Activated CD4-positive, alpha-beta T cell treated with anti-CD3 and anti-CD28 coated beads, Interleukin-2, amount 10 ng/mL, durations not matched to agents 7 days and 5 days (primary cell): ENCODE measurements at places on chromosomes 6 and 20. TPM values are rescaled to one million over a fixed set of nuclear protein-coding genes. Genes with fewer than 3 reads are reported as not detected.

Gene GABRR1
- not detected for total RNA-seq

Gene GSTA2
- total RNA-seq: not detected

Gene PTGIS
- total RNA-seq: 0.62 TPM

Gene HLA-DMB
- total RNA-seq: 8.1 TPM

Gene ADGRB3
- total RNA-seq: not detected

Gene WFDC5
- total RNA-seq: not detected

Gene BTNL2
- not detected for total RNA-seq

Gene TSPO2
- total RNA-seq: not detected

Gene OXT
- not detected for total RNA-seq

Gene SLC22A7
- not detected for total RNA-seq

Gene TREML4
- not detected for total RNA-seq

Gene CCN2
- not detected for total RNA-seq

Gene MDFI
- total RNA-seq: not detected

Gene RALGAPB
- total RNA-seq: 31.1 TPM

Gene MTHFD1L
- total RNA-seq: 40.6 TPM

Gene DOK5
- total RNA-seq: not detected

Gene LZTS3
- 0.65 TPM for total RNA-seq

Gene BCAS4
- 7.4 TPM for total RNA-seq

GRCh38 chr6:29236060-29236459 is 65.4 kb downstream of the OR2J2 start:
- no peaks in the 10 kb centered on the region for H3K4me1 ChIP-seq
- H3K27me3 ChIP-seq: peaks cover 12% of the 10 kb centered on the region
- H3K4me3 ChIP-seq: no peak overlapping the region
- H3K27ac ChIP-seq: peak overlapping the region; percentile 26
- H3K36me3 ChIP-seq: no peaks in the 10 kb centered on the region

DNA sequence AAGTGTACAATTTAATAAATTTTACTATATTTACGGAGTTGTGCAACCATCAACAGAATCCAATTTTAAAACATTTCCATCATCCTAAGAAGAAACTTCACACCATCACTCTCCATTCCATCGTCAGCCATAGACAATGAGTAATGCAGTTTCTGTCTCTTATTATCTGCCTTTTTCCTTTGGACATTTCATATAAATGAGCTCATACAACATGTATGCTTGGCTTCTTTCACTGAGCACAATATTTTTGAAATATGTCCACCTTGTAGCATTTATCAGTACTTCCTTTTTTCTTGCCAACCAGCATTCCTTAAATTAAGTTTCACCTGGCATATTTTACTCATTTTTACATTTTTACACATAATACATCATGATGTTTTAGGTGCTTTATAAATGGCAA is 22.7 kb upstream of the HIVEP1 start:
- H3K27ac ChIP-seq: no peak overlapping the region
- H3K36me3 ChIP-seq: no peaks in the 10 kb centered on the region
- H3K4me1 ChIP-seq: no peaks in the 10 kb centered on the region
- H3K4me3 ChIP-seq: no peak overlapping the region

- peak overlapping the region; percentile 22 for H3K27ac ChIP-seq
- peaks cover 3% of the 10 kb centered on the region for H3K27me3 ChIP-seq
- no peaks in the 10 kb centered on the region for H3K36me3 ChIP-seq
- no peak overlapping the region for H3K4me3 ChIP-seq
Observed at GRCh38 chr20:60101201-60101890, 143.1 kb downstream of the CDH26 start.

GRCh38 chr6:47114460-47114859 is 72.3 kb upstream of the ADGRF1 start:
- no peak overlapping the region for H3K4me3 ChIP-seq
- no peak for DNase-seq
- H3K27ac ChIP-seq: no peak overlapping the region
- H3K27me3 ChIP-seq: peaks cover 2% of the 10 kb centered on the region
- H3K36me3 ChIP-seq: no peaks in the 10 kb centered on the region

GRCh38 chr6:99305021-99305554 is 44.4 kb downstream of the FAXC start:
- no peaks in the 10 kb centered on the region for H3K36me3 ChIP-seq
- H3K4me3 ChIP-seq: no peak overlapping the region
- H3K4me1 ChIP-seq: no peaks in the 10 kb centered on the region
- H3K27ac ChIP-seq: no peak overlapping the region
- DNase-seq: no peak

DNA sequence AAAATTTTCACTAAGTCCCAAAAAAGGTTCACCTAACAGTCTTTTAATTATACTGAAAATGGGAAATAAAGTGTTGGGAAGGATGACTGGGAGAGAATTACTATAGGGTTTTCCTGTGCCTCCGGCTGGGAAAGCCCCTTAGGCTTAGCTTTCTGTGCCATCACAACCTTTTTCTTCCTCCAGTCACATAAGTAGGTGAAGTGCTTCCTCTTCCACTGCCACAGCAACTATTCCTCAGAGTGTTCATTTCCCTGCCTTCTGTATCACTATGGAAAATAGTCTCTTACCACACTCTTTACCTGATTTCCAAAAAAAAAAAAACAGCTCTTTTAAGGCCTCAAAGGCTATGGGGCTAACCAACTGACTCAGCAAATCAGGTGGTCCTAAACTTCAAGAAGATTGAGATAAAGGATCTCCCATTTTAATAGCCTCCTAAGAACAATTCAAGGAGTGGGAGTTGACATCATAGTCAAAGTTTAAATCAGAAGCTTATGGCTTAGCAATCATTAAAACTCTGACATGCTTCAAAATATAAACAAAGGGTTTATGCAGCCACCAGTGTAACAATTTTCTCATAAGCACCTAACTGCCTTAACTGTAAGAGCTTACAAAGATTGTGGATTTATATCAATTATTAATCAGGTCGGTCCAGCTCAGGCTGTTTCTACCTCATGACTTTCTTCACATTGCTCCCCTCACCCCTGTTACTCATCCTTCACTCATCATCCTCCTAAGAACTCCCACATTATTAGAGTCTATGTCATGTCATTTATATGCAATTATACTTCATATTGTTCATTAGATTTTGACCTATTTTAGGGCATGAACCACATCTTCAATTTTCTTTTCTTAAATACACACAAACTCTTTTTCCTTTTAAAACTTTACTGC is 95.3 kb downstream of the RNGTT start:
- H3K27me3 ChIP-seq: no peaks in the 10 kb centered on the region
- H3K4me3 ChIP-seq: no peak overlapping the region
- H3K4me1 ChIP-seq: peaks cover 25% of the 10 kb centered on the region

DNA sequence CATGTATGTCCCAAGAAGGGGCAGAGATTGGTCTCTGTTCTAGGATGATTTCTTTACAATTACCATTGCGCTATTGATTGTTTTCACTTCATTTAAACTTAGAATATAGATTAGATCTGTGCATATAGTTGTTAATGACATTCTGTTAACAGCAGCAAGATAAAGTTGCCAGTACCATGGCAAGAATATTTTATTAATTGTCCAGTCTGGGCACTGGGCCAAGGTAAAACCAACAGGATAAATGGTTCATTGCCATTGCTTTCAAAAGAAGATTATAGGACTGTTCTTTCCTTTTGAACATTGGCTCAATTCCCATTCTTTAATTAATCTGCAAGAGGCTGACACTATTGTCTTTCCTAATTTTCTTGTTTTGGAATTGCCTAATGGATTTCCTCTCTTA is 592.4 kb downstream of the RFPL4B start:
- H3K27ac ChIP-seq: no peak overlapping the region
- H3K4me3 ChIP-seq: no peak overlapping the region
- no peaks in the 10 kb centered on the region for H3K27me3 ChIP-seq
- DNase-seq: no peak

DNA sequence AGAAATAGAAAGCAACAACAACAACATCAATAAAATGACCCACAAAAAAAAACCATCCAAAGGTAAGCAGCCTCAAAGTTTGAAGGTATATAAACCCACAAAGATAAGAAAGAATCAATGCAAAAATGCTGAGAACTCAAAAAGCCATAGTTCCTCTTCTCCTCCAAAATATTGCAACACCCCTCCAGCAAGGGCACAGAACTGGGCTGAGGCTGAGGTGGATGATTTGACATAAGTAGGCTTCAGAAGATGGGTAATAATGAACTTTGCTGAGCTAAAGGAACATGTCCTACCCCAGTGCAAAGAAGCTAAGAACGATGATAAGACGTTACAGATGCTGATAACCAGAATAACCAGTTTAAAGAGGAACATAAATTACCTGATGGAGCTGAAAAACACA is 188.8 kb upstream of the BTBD3 start:
- H3K27ac ChIP-seq: no peak overlapping the region
- H3K27me3 ChIP-seq: no peaks in the 10 kb centered on the region
- no peaks in the 10 kb centered on the region for H3K36me3 ChIP-seq

DNA sequence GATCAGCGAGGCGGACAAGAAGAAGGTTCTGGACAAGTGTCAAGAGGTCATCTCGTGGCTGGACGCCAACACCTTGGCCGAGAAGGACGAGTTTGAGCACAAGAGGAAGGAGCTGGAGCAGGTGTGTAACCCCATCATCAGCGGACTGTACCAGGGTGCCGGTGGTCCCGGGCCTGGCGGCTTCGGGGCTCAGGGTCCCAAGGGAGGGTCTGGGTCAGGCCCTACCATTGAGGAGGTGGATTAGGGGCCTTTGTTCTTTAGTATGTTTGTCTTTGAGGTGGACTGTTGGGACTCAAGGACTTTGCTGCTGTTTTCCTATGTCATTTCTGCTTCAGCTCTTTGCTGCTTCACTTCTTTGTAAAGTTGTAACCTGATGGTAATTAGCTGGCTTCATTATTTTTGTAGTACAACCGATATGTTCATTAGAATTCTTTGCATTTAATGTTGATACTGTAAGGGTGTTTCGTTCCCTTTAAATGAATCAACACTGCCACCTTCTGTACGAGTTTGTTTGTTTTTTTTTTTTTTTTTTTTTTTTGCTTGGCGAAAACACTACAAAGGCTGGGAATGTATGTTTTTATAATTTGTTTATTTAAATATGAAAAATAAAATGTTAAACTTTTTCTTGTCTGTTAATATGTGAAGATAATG is 2.2 kb downstream of the HSPA1B start:
- H3K27me3 ChIP-seq: no peaks in the 10 kb centered on the region
- DNase-seq: no peak
- peak overlapping the region; percentile 89 for H3K27ac ChIP-seq
- H3K4me3 ChIP-seq: peak overlapping the region; percentile 97

DNA sequence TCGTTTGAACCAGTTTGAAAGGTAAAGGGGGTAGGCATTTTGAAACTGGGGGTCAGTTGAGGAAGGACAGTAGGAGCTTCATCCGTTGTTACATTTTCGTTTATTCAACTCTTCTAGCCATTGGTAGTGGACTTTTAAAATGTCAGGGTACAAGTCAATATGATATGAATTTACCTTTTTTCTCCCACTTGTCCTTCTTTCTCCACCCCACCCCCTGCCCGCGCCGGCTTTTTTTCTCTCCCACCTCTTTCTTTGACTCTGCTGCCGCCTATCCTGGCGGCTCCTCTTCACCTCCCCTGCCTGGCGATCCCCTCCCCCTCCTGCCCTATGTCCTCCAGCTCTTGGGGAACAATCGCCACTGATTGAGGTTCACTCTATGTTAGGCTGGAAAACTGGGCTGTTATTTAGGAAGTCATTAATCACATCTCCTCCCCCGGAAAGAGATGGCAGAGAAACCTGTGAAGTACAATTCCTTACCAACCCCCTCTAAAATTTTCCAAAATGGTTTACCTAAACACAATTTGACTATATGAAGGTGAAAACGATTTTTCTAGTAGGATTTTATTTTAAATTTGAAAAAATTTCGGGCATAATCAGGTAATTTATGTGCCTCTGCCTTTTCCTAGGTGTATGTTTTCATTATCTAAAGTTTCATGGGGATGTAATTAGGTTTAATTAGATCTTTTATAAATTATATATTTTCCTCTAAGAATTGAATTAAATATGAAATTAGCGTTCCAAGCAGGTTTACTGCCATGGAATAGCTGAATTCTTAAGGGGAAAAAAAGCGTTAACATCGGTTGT is 778 bp upstream of the LIN28B start:
- H3K4me3 ChIP-seq: no peak overlapping the region
- H3K27ac ChIP-seq: no peak overlapping the region
- H3K36me3 ChIP-seq: peaks cover 5% of the 10 kb centered on the region

GRCh38 chr6:41892921-41893564 is 2.1 kb downstream of the USP49 start:
- no peaks in the 10 kb centered on the region for H3K36me3 ChIP-seq
- peaks cover 16% of the 10 kb centered on the region for H3K4me1 ChIP-seq
- no peak overlapping the region for H3K27ac ChIP-seq
- no peaks in the 10 kb centered on the region for H3K27me3 ChIP-seq
- DNase-seq: no peak

- H3K4me3 ChIP-seq: peak overlapping the region; percentile 59
- H3K27me3 ChIP-seq: no peaks in the 10 kb centered on the region
- peaks cover 54% of the 10 kb centered on the region for H3K4me1 ChIP-seq
- H3K36me3 ChIP-seq: peaks cover 11% of the 10 kb centered on the region
- H3K27ac ChIP-seq: peak overlapping the region; percentile 93
- peak; percentile 23 for DNase-seq
Observed at GRCh38 chr6:69816569-69816968, 19.8 kb upstream of the LMBRD1 start.

GRCh38 chr6:36967301-36967700 is 12.8 kb downstream of the PI16 start:
- peaks cover 48% of the 10 kb centered on the region for H3K36me3 ChIP-seq
- no peaks in the 10 kb centered on the region for H3K27me3 ChIP-seq
- H3K4me3 ChIP-seq: no peak overlapping the region
- H3K4me1 ChIP-seq: peaks cover 36% of the 10 kb centered on the region
- no peak overlapping the region for H3K27ac ChIP-seq

DNA sequence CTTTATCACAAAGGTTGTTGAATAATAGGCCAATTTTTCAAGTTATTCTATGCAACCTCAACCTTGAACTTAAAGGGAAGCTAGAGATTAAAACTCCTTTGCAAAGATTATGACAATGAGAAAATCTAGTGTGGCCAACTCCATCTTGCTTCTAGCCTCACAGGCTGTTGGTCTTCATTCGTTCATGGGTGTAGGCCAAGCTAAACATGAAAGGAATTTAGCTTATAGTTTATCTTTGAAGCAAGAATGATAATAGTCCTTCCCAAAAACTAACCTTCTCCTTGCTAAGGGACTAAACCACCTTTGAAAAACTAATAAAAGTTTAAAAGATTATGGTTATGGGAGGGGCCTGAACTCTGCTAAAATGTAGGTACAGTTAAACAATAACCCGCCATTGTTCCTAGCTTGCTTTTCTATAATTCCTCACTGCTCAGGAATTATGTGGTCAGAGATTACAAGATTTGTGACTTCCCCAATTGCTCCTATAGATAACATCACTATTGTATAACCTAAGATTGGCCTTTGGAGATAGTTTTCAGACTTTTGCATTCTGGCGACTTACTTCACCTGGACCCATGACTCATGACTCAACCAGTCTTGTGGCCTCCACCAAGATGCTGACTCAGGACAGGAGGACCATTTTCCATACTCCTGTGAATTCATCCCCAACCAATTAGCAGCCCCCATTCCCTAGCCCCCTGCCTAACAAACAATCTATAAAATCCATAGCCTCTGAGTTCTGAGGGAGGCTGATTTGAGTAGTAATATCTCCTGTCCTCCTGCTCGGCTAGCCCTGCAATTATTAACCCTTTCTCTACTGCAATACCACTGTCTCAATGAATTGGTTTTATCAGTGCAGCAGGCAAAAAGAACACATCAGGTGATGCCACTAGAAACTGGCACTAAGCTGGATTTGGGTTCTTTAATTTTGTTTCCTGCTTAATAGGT is 154.5 kb downstream of the CD83 start:
- peaks cover 15% of the 10 kb centered on the region for H3K36me3 ChIP-seq
- H3K4me3 ChIP-seq: no peak overlapping the region
- H3K27ac ChIP-seq: peak overlapping the region; percentile 84
- H3K27me3 ChIP-seq: no peaks in the 10 kb centered on the region
- no peak for DNase-seq
